Activated CD4-positive, CD25-positive, alpha-beta regulatory T cell treated with anti-CD3 and anti-CD28 coated beads, Interleukin-2, amount 50 U/mL, for 16 hours (primary cell): ENCODE measurements at places on chromosomes 7 and 10.

GRCh38 chr7:123190109-123190831 lies 9.5 kb downstream of the SLC13A1 start:
- DNase-seq: no peak

DNA sequence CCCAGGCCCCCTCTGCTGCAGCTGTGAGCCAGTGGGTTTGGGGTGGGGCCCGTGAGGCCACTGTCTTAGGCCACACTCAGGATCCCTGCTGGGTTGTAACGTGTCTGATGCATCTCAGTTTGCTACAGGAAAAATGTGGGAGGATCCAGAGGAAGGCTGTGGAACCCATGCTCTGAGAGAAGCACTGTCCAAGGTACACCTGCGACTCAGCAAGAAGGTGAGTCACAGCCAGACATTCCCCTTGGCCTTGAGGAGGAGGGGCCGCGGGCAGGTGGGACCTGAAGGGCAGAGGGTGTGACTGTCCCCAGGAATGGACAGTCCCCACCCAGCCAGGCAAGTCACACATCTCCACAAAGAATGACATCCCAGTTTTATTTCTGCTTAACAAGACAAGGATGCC lies 27.8 kb upstream of the C10orf120 start:
- DNase-seq: no peak

DNA sequence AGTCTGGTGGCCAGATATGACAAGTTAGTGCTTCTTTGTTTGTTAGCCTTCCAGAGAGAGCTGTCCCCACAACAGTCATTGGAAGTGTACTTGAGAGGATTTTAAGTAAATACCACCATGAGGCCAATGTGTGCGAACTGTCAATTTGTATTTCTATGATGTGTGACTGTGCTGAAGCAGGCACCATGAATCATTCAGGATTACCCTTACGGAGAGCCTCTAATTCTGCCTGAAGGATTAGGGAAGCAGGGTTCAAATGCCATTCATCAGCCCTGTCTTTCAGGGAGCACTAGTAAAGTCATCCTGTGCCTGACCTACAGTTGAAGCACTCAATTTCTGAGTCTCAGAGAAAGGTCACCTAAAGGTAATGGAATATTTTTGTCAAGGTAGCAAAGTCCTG lies 109.3 kb downstream of the GATA3 start:
- DNase-seq: no peak

GRCh38 chr7:28705350-28705749 lies 252.8 kb downstream of the TRIL start:
- DNase-seq: no peak

DNA sequence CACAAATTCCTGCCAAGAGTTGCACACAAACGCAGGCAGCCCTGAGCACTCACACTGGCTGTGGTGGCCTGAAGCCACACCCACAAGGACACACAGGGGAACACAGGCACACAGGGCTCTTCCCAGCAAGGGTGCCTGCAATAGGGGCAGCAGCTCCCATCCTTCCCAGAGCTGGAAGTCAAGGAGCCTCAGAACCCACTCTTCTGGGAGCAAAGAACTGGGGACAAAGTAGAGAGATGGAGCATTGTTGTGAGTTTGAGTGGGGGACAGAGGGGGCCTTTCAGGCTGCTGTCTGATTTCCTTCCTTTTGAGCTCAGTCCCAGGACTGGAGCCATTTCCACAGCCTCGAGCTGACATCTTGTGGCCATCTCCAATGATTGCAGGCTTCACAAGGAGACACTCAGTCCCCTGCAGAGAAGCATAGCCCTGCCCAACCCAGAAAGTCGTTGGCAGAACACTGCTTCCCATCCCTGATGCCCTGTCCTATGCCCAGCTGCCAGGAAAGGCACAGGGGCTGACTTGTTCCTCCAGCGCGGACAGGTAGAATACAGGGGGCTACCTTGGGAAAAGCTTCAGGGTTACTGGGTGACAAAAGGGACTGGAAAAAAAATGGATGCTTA lies 34.4 kb upstream of the SLF2 start:
- no peak for DNase-seq

DNA sequence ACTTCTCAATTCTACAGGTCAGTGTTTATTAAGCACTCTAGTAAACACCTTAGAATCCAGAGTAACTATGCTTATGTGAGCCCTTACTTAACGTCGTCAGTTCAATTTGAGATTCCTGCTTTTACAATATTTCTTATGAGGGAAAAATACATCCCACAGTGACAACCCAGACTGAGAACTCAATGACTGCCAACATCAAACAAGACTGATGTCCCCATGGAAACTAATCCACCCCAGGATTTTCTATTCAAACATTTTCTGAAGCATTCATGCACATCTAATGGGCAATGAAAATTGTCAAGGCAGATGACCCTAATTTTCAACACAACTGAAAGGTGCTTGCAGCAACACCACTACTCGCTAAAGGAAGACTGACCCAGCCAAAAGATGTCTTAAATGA lies 67.0 kb downstream of the ATE1 start:
- no peak for DNase-seq

DNA sequence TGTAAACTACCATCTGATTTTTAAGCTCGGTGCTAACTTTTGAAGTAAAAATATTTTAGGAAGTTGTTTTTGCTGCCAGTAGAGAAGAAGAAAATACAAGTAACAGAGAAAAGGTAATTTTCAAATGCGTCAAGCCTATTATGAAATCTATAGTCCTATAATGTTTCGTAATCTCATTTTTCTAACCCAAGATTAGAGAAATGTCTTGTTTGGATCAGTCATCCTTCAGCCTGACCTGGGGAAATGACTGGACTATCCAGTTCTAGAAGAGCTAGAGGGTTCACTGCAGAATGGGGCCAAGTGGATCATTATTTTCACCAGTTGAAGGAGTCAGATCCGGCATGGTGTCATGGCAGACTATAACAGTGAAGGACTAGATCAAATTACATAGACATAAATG lies 62.7 kb upstream of the FGL2 start:
- DNase-seq: no peak
